Activated CD8-positive, alpha-beta memory T cell treated with anti-CD3 and anti-CD28 coated beads for 48 hours (primary cell): ENCODE measurements at places on chromosomes 11 and 22.

GRCh38 chr22:32744176-32744959, 57.1 kb upstream of the TIMP3 start:
- no peak for DNase-seq

- DNase-seq, result no peak
Measured at GRCh38 chr11:74084796-74085541, 76.1 kb upstream of the UCP3 start.

- no peak for DNase-seq
Measured at GRCh38 chr22:27045103-27045947, 387.9 kb downstream of the MIAT start.

- no peak for DNase-seq
Measured at GRCh38 chr11:105862736-105863367, 159.2 kb downstream of the MSANTD4 start.

- no peak for DNase-seq
Measured at GRCh38 chr22:43006016-43006505, 8.9 kb downstream of the PACSIN2 start.

DNA sequence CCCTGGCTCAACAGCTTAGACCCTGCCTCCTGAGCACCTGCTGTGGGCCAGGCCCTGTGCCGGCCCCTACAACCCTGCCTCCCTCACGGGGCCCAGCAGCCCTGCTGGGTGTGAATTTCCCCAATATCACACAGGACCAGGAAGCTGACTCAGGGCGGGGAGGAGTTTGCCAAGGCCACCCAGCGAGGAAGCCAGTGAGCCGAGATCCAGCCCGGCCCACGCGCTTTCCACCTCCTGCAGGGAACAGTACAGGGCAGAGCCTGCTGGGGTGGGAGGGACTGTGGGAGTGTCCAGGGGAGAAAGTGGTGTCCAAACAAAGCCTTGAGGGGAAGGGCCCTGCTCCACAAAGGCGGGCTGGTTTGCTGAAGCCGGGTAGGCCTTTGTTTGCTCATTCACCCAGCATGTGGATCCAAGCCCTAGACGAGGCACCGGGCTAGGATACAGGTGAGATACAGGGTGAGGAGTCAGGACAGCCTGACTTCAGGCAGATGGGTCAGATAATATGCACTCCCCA, 26.8 kb downstream of the RPL3 start:
- no peak for DNase-seq

DNA sequence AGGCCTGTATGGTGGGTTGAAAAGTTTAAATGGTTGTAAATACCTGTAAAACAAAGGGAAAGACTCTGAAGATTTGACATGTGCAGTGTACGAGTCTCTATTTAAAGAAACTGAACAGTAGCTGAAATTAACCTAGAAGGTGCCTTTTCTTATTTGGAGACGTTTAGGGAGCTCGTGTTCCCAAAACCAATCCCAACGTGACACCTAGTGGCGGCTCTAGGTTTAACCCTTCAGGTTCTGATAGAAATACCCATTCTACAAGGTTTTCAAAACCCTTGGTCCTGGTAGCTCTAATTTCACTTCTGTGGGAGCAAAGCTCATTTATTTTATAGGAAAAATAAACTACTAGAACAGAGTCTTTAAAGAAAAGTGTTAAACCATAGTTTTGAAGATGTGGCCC, 258.3 kb downstream of the LRRC4C start:
- DNase-seq, result no peak

DNA sequence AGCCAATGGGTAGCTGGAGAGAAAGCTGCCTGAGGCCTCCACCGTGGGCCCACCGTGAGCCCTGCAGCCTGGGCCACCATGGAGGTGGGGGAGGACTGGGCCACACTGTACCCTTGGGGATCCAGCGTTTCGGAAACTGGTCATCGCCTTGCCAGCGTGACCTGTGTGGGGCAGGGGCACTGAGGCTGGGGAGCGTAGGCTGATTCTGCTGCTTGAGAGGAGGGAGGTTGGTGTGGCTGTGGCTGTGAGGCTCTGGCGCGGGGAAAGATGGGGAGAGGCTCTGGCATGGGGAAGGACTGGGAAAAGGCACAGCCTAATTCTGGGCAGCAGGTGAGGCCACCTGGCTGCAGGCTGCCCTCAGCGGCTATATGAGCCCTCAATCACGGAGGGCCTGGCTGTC, 12.6 kb upstream of the TTLL12 start:
- DNase-seq, result no peak

DNA sequence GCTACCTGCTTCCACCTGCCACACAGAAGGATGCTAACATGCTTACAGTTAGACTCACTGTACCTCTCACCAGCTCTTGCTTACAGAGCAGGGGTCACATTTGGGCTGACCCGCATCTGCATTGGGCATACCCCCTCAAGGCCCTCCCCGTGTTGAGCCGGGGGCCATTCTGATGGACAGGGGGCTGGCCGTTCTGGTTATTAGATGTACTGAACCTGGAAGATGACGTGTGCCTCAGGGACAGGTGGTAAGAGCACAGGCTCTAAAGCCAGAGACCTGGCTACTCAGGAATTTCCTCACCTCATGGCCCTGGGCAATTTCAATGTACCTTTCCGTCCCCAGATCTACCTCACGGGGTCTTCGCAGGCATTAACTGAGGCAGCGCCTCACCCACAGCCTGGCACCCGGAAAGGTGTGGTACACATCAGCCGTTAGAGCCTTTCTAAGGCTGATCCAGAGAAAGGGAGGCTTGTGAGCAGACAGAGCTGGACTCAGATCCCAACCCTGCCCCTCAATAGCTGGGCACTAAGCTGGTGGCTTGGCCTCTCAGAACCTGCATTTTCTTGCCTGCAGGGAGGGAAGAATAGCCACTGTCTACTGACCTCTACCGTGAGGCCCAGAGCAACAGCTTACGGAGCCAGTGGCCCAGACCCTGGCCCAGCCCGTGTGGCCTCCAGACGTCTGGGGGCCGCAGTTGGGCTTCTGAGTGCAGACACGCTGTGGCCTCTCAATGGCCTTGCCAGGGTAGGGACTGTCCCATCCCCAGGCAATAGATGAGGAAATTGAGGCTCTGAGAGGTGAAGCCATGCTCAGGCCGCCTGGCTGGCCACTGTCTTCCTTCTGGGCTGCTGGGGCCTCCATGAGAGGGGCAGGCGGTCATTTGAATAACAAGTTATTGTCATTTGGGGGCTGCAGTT, 100.6 kb downstream of the MORC2 start:
- DNase-seq, result no peak

GRCh38 chr11:35260342-35260985, 121.5 kb downstream of the CD44 start:
- no peak for DNase-seq

DNA sequence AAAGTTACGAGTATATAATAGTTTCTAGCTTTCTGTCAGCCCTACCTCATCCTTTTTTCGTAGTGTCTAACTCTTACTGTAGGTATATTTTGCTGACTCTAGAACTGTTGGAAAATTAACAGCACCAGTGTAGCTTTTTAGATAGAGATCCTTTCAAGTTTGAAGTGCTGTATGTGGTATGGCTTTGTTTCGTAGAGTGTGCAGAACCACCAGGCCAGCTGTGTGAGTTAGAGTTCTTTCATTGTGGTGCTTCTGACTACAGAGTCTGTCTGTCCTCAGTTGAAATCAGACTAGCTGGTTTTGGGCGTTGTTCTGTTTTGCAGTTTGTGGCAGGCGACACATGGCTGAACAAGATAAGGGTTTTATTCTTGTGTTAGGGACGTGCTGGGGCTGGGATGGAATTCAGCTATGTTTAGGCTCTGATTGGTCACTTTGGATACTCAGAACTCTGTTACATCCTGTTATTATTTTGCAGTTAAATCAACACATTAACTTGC, 3.2 kb downstream of the ARHGEF12 start:
- DNase-seq, result no peak

- no peak for DNase-seq
Measured at GRCh38 chr11:93662175-93662570, 691 bp downstream of the CEP295 start.

DNA sequence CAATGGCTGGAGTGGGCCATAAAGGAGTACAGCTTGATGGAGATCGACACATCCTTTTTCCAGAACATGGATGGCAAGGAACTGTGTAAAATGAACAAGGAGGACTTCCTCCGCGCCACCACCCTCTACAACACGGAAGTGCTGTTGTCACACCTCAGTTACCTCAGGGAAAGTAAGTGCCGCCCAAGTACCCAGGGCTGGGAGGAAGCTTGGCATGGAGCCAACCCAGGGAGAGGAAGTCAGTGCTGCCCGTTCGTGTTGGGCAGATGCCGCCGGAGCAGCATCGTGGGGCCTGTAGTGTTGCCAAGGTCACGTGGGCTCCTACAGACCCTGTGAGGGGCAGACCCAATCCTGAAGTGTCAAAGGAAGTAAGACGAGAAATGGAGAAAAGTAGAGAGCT, 78.9 kb downstream of the FLI1 start:
- DNase-seq, result no peak

- DNase-seq, result no peak
Measured at GRCh38 chr22:22883090-22883727, 4.4 kb upstream of the IGLL5 start.

DNA sequence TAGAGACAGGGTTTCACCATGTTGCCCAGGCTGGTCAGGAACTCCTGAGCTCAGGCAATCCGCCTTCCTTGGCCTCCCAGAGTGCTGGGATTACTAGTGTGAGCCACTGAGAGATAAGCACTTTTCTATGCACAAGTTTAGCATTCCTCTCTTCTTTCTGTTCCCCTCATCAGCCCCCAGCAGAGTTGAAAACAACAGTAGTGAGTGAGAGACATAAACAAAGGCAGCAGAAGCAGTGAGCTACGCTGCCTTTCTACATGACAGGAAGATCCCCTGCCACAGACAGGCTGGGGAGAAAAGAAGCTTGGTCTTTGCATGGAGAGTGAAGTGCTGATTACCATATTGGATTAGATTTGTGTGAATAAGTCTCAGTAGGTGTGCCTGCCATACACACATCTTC, 392.0 kb upstream of the KIRREL3 start:
- DNase-seq, result no peak

- no peak for DNase-seq
Measured at GRCh38 chr11:134838708-134839107, 426.7 kb upstream of the B3GAT1 start.

DNA sequence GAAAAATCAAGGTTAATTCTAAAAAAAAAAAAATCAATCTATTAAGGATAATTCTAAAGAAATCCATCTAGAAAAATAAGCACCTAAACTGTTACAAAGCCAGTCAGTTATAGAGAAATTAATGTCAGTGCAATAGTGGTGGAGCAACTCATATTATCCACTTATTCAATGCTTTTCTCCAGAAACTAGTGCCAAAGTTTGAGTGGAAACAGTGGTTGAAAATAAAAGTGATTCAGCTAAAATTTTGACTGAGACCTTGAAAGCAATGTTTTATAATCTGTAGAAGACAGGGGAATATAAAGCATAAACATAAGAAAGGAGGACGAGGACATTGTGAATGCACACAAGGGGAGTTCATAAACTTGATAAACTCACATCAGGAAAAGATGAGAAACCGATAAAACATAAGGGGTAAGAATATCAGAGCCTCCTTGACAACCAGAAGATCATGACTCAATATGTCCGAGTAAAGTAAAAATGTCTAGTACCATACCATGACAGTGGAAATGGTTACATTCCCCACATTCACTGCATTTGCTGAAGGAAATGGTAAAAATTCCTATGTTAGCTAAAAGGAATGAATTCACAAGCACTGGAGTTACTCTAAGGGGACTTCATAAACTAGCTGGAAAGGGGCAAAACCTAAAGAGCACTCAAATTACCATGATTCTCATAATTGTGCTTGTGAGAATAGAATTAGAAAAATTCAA, 58.7 kb upstream of the SLC5A12 start:
- no peak for DNase-seq

DNA sequence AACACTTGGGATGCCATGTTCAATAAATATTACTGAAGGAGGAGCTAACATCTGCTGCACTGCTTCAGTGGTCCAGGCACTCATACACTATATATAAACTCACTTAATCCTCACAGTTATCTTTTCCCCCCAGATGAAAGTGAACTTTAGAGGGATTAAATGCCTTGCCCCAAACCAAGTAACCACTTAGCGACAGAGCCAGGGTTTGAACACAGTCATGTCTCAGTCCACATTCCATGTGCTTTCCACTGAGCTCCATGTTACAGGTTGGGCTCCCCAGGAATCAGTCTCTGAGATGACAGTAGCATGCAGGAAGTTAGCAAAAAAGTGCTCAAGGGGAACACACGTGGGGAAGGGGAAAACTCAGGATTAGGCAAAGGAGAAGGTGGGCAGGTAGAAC, 59.3 kb downstream of the ENDOD1 start:
- DNase-seq, result no peak

GRCh38 chr11:128824191-128825049, 42.7 kb downstream of the KCNJ1 start:
- DNase-seq, result no peak

- no peak for DNase-seq
Measured at GRCh38 chr11:16309226-16309625, 47.1 kb downstream of the SOX6 start.

GRCh38 chr22:40928657-40929056, 22.5 kb upstream of the RBX1 start:
- DNase-seq, result no peak

- DNase-seq, result no peak
Measured at GRCh38 chr22:44686873-44687600, 15.0 kb upstream of the PRR5 start.

- no peak for DNase-seq
Measured at GRCh38 chr11:20599221-20600019, at the start of gene SLC6A5. TSS of gene SLC6A5 (plus strand) at chr11:20599608. CDS start at chr11:20599673, 65 bp downstream.

GRCh38 chr22:42684462-42685195, 35.4 kb upstream of the CYB5R3 start:
- no peak for DNase-seq

DNA sequence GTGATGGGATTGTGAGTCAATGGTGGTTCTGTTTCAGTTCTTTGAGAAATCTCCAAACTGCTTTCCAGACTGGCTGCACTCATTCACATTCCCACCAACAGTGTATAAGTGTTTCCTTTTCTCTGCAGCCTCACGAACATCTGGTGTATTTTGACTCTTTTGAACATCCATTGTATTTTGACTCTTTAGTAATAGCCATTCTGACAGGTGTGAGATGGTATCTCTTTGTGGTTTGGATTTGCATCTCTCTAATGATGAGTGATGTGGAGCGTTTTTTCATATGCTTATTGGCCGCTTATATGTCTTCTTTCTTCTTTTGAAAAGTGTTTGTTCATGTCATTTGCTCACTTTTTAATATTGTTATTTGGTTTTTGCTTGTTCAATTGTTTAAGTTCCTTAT, 19.4 kb downstream of the NELL1 start:
- DNase-seq, result no peak

GRCh38 chr11:8205566-8205965, 36.7 kb upstream of the RIC3 start:
- DNase-seq, result no peak
